ENCODE measurements at places on chromosomes 12 and 14.

DNA sequence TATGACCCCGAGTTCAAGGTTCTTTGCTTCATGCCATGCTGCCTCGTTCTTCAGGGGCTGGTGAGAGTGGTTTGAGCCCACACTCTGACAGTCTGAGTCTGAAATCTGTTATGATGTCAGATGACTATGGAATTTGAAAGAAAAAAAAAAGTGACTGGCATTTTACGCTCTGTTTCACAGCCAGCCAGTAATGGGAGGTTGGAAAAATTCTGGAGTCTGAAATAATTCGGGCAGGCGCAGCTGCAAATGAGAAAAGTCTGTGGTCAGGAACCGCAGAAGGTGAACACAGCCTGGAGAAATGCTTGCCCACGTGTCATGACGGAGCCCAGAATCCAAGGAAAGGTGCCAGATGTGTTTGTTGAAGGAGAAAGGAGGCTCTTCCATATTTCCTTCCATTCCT is 269.8 kb upstream of the PWP1 start:
- DNase-seq, result no peak

GRCh38 chr12:29754235-29755189 is 29.2 kb downstream of the TMTC1 start:
- no peak for DNase-seq

DNA sequence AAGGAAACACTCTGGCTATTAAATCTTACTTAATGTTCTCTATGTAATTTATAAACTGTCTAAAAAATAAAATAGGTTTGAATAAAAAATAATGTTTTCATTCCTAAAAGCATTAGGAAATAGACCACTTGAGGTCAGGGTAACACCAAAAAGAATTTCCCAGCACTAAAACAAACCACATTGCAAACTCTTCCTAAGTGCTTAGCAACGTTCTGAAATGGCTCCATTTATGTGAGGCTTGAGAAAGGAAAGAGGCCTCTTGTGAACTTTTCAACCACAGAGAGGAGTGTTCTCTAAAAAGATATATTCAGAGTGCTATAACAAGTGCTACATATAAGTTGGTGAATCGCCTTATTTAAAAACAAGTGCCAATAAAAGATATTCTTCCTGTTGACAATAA is 42.7 kb downstream of the ALX1 start:
- DNase-seq, result no peak

DNA sequence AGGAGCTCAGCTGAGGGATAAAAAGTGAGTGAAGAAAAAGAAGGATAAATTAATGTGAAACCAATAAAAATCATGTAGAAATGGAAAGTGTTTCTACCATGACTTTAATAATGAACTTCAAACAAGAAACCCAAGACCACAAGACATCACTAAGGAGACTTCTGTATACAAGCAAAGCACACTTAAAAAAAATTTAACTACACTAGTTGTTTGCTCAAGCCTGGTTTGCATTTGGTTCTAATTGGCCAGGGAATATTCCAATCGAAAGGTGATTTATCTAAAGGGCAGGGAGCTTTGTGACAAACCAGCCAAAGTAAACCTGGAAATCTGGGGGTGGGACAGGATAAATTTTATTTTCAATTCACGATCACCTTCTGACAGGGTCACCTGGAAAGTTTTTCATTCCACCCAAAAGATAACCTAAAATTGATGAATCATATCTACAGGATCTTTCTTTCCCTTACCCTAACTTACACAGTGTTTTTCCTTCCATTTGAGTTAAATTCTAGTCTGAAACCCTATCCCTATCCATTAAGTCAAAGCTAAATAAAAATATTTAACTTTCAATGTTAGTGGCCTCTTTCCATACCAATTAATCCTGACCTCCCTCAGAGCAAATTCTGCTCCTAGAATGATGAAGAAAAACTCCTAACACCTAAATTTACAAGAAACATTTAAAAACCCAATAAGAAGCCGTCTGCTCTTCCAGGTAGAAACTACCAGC is 2.6 kb downstream of the EGLN3 start:
- DNase-seq, result peak; percentile 23

GRCh38 chr14:62029569-62029924 is 267.3 kb downstream of the SNAPC1 start:
- DNase-seq, result no peak

- DNase-seq, result no peak
These were observed 8.0 kb upstream of the MYH7 start for GRCh38 chr14:23443411-23443812.

- no peak for DNase-seq
These were observed 61.7 kb downstream of the CALM1 start for GRCh38 chr14:90458536-90458935.

DNA sequence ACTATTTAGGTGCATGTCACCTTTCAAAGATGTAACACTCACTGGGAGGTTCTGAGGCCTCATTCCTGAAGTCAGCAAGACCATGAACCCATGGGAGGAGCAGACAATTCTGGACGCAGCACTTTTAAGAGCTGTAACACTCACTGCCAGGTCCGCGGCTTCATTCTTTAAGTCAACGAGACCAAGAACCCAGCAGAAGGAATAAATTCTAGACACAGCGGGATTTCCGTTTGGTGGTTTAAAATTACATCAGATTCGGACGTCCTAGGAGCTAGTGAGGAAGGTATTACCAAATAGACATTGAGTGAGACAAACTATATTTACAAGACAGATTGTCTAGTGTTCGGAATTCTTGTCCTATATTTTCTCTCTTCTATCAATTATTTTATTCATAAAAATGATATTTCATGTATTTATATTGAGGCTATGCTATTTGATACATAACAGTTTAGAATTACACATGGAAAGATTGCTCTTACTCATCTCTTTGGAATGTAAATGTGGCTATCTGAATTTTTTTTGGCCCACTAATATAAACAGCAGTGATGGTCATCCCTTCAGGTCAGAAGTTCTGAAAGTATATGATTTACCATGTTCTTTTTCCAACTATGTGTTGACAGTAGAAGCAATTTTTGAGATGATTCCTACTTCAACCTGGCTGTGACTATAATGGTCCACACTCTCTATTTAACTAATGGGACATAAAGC is 1973.0 kb upstream of the FLRT2 start:
- DNase-seq, result no peak

DNA sequence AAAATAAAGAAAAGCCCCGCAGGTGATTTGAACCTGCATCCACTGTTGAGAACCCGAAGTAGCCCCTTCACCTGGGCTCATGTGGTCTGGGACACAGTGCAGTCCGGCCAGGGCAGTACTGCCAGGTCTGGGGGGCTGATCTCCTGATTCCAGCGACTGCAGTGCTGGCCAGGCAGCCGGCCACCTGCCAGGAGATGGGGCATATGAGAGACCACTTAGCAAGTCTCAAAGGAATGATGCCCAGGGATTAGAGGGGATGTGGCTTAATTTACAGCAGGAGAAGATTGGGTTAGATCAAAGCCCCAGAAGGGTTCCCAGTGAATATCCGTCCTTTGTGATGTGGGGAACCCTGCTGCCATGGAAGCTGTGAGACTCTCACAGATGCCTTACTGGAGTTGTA is 113.3 kb downstream of the PRMT8 start:
- DNase-seq, result peak; percentile 80

DNA sequence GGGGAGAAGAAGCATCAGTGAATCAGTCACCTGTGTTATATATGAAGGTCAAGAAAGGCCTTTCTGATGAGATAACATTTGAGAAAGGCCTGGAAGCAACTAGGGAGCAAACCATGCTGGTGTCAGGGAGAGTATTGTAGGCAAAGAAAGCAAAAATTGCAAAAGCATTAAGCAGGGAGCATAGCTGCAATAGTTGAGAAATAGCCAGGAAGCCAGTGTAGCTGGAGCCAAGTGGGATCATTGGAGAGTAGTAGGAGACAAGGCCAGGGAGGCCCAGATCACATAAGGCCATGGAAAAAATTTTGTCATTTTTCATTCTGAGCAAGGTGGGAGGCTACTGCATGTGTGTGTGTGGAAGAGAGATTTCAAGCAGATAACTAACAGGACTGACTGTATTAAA is 18.8 kb upstream of the MAGOHB start:
- no peak for DNase-seq

- DNase-seq, result no peak
These were observed 1.2 kb downstream of the DYRK2 start for GRCh38 chr12:67649570-67650387.

DNA sequence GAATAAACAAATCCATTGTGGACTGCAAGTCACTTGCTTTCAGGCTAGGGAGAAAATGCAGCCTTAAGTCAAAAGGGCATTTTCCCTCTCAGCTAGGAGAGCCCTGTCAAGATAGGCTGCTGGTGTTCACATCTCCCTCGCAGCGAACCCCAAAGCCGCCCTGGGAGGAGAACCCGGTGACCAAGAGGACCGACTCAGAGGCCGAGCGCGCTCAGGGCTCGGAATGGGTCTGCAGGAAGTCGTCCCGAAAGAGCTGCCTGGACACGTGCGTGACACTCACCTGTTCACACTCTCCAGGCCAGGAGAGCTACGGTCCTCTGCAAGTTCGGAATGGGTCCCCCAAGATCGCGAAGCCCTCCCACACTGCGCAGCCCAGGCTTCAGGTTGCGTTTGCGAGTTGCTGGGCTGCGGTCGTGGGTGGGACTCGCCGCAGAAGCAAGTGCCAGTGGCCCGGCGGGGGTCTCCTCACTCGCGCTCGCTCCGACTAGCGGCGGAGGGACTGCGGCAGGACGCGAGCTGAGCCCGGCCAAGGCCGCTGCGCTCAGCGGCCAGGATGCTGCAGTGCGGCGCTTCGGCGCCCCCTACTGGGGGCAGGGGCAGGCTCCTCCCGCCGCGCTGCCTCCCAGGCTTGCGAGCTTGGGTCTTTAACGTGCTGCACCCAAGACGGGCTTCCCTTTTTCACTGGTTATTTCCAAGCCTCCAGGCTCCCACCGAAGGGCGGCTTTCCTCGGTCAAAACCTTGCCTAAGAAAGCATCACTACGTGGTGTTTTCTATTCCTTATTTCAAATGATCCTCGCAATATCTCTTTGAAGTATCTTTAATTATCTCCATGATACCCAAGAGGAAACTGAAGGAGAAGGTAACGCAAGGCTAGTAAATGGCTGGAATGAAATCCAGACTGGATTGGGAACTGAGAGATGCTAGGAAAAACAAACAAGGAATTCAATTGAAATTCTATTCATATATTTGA is at the start of gene RERG:
Gene RERG (minus strand): TSS at position 503 of the 971 bp plus-strand sequence. CDS start 3,928 bp downstream, outside the sequence.
- DNase-seq, result peak; percentile 80

GRCh38 chr12:1544996-1545700 is 49.2 kb downstream of the FBXL14 start:
- no peak for DNase-seq

- DNase-seq, result no peak
These were observed 30.9 kb upstream of the KLRF1 start for GRCh38 chr12:9796346-9796745.

DNA sequence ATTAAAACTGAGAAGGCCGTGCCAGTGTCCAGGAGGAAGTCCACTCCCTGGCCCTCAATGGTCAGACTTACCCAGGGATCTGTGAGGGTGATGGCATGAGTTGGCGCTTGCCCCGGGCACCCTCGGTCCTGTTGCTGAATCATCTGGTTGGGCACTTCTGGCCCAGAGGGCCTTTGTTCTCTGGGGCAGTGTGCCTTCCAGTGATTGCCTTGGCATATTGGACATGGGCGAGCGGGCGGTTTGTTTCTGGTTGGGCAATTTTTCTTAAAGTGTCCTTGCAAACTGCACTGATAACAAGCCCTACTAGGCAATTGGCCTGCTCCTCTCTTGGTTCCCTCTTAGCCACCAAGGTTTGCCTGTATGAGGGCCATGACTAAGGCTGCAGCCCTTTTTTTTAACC is 69.5 kb upstream of the ZDHHC17 start:
- DNase-seq, result no peak

DNA sequence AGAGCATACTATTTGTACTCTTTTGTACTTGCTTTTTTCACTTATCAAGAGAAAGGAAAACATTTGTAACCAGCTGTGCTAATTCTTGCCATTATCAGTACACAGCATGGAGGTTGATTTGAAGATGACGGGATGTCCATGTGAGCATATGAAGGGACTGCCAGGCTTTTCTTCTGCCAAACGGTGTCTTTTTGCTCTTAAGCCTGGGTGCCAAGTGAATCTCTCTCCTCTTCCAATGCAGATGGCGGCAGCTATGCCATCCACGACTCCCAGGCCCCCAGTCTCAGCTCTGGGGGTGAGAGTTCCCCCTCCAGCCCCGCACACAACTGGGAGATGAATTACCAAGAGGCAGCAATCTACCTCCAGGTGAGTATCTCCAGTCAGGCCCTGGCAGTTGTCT is 38.9 kb downstream of the TPCN1 start:
- peak; percentile 45 for DNase-seq

GRCh38 chr12:48717252-48717695 is 767 bp upstream of the CCNT1 start:
- no peak for DNase-seq

GRCh38 chr12:127528551-127528950 is 738.4 kb upstream of the TMEM132C start:
- no peak for DNase-seq

- no peak for DNase-seq
These were observed 103.4 kb downstream of the PLCZ1 start for GRCh38 chr12:18634382-18634781.

GRCh38 chr12:32273712-32274111 is 125.6 kb upstream of the FGD4 start:
- DNase-seq, result no peak

DNA sequence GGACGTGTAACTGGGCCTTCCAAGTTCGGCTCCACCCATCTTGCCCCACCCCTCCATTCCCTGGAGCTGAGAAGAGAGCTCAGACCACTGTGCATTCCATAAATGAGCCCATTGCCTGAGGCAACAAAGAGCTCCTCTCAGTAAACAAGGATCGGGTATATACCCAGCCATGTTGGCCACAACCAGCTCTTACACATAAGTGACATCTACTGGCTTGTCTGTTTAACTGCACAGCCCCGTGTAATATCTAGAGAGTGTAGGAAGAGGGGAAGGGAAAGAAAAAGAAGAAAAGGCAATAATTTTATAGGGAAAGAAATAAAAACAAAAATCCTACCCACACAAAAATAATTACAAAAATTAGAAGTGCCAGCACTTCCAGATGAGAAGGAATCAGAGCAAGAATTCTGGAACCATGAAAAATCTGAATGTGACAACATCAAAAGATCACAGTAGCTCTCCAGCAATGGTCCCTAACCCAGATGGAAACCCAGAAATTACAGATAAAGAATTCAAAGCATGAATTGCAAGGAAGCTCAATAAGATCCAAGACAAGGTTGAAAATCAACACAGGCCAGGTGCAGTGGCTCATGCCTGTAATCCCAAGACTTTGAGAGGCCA is 308.1 kb downstream of the RPAP3 start:
- DNase-seq, result peak; percentile 37

GRCh38 chr12:16492240-16492639 is 113.7 kb downstream of the LMO3 start:
- DNase-seq, result no peak

- no peak for DNase-seq
These were observed 111.6 kb downstream of the ADGRD1 start for GRCh38 chr12:131065279-131065678.

Measured in NCI-H1092 treated with DMSO at 0.1 percent for 48 hours (cell line).